ENCODE measurements at places on chromosomes 2 and 18.
A peak's percentile ranks its signal among the peaks of the same experiment; 100 is the strongest.

DNA sequence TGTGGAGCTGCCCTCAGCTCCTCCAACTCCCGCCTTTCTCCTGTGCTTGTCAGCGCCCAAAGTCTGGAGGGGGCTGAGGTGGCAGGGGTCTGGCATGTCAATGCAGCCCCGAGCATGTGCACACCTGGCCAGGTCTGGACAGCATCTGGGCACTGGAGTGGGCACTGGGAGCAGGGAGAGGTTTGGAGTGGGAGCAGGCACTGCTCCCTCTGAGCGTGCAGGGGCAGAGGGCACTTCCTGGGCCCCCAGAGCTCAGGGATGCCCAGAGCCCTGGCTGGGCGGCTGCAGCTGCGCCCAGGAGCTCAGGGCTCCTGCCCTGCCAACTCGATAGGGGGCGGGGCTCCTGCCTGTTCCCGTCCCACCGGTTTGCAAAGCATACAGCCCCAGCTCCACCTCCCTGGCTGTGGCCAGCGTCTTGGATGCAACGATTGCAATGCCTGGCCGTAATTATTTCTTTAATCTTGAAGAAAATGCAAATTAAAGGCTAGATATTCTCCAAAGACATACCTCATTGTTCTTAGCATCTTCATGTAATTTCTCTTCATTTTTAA lies 57.4 kb upstream of the LDAH start:
- DNase-seq: no peak

GRCh38 chr2:66830881-66831280 lies 396.0 kb downstream of the MEIS1 start:
- DNase-seq: no peak

GRCh38 chr2:216714376-216714775 lies 19.0 kb upstream of the IGFBP5 start:
- no peak for DNase-seq

- peak; percentile 73 for DNase-seq
These were observed 29.4 kb downstream of the KATNAL2 start for GRCh38 chr18:46946656-46947282.

- DNase-seq: no peak
These were observed 25.4 kb downstream of the HDAC4 start for GRCh38 chr2:239375278-239376061.

DNA sequence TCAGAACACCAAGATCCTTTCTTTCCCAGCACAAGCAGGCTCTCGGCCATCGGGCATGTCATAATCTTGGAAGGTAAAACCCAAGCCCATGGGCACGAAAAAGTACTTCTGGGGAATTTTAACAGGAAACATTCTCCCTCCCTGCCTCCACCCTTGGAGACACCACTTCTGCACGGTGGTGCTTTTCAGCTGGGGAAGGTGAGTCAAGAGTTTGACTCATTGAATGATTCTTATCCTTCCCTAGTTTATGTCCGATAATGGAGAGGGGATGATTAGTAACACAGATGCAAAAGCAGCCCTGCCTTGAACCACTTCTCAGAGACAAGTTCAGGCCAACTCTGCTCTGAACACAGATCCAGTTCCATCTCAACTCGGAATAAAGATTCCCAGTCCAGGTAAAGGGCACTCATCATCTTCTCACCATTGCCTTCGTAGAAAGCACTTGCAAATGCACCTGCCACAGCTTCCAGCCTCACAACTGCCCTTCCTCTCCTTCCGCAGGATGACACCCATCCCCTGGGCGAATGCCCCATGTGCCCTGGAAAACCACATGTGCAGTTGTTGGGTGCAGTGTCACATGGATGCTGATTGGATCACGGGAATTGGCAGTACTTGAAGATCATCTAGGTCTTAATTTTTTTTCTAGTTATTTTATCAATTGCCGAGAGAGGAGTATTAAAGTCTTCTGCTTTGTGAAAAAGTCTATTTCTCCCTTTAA lies 136.2 kb downstream of the PXDN start:
- no peak for DNase-seq

- no peak for DNase-seq
These were observed 18.0 kb downstream of the SPEG start for GRCh38 chr2:219452361-219453317.

DNA sequence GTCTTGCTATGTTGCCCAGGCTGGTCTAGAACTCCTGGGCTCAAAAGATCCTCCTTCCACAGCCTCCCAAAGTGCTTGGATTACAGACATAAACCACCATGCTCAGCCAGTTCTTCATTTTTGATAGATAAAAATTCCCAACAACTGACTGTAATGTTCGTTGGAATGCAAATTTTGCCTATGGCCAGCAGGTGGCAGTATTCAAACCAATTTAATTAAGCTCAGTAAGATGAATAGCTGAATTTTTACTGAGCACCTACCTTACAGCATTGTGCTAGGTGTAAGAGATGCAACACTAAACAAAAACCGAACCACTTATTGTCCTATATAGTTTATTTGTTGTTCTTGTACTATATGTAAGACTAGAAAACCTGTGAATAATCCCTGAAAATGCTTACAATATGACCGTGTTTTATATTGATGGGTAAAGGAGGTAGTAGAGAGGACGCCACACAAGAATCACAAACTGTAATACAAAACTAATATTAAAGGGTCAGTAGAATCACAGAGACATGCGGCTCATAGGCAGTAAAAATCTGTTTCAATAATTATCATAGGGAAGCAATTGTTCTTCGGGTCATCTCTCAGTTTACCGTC lies 8.2 kb upstream of the TMEM182 start:
- DNase-seq: peak; percentile 8

- no peak for DNase-seq
These were observed 68.7 kb upstream of the ACSL3 start for GRCh38 chr2:222792001-222792611.

DNA sequence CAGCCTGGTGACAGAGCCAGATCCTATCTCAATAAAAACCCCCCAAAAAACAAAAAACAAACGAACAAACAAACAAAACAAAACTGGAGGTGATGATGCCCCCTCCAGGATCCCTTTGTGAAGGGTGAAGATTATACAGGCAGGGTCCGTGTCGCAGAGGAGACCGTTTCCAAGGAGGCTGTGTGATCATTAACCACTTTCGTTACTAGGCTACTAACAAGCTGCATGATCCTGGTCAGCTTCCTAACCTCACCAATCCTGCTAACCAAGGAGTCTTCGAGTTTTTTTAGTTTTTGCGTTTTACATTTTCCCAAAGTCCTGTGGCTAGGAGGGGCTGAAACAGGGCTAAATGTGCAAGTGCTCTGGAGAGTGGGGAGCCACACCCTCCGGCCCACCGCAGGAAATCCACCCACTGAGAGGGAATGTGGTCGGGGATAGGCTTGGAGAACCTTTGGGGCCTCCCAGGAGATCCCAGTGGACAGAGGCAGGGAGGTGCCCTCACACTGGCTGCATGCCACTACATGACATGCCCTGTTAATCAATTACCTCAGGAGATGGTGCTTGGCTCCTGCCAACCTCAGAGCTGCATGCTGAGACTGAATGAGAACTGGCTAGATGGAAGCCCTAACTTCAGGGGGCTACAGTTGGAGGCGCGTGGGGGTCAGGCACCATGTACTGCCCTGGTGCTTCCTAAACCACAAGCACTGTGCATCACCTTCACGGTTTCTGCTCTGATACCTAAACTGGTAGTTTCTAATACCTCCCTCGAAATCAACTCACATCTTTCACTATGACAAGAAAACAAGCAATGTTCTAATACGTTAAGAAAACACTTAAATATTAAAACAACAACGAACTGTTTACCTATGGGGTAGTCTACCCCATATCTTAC lies 67.5 kb upstream of the RGPD5 start:
- no peak for DNase-seq

GRCh38 chr18:79204889-79205807 lies 136.0 kb downstream of the ATP9B start:
- no peak for DNase-seq

DNA sequence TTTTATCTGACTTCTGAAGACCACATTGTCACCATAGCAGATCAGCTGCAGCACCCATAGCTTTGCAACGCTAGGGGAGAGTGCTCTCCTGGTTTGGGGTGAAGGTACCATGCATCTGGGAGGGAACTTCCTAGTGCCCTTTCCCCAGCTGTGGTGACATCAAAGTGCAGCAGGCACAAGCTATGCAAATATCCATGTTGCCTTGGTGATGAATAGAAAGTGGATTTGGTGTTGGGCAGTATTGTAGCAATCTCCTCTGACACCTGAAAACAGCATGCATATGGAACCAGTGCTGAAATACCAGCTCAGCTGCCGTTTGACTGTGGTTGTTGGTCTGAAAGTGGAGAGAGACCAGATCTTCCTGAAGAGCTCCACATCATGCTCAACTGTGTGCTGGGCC lies 37.1 kb downstream of the BCL2L11 start:
- DNase-seq: no peak

DNA sequence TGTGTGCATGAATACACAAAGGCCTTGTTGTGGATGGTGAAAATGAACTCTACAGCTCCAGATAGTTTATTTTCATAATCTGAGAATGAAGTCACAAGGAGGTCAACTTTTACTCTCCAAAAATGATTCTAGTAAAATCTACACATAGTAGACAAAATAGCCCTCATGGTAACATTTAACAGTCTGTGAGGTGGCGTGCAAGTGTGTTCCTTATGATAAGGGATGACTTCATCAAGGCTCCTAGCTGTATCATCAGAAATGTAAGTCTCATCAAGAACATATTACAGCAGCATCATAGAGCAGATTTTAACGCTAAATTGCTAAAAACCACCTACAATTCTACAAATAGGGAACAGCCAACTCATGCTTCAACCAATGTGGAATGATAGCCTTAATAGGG lies 72.3 kb upstream of the RIOK3 start:
- no peak for DNase-seq

DNA sequence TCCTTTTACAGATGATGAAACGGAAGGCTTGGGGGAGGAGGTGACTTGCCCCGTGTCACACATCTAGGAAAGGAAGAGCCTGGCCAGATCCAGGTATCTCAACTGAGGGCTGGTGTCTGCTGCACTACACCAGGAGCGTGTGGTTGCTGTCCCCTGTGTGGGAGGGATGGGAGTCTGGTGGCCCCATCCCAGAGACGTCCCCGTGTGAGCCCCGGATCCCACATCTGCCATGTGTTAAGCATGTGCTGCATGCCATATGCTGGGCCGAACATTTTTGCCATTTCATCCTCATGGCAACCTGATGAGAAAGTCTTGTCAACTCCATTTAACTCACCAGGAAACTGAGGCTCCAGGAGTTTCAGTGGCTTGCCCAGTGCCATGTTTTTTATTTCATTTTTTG lies 4.2 kb downstream of the GAREM2 start:
- no peak for DNase-seq

DNA sequence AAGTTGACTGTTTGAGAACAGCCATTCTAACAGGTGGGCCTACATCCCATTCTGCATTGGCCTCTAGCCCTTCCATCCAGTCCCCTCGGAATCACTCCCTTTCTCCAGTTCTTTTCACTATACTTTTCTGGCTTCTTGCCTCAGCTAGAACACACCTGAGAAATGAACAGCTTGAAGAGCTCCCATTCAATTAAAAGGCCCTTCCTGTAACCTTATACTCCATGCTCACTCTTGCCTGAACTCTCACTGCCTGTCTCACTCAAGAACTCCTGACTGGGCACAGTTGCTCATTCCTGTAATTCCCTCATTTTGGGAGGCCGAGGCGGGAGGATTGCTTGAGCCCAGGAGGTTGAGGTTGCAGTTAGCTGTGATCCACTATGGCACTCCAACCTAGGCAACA lies 23.6 kb downstream of the CHRNA1 start:
- DNase-seq: no peak
